Activated CD8-positive, alpha-beta memory T cell treated with anti-CD3 and anti-CD28 coated beads for 4 hours (primary cell): ENCODE measurements at places on chromosomes 5 and 9.

- DNase-seq, result no peak
Observed at GRCh38 chr5:111810112-111810511, 53.1 kb upstream of the NREP start.

GRCh38 chr9:34102796-34103195 is 23.7 kb downstream of the DCAF12 start:
- no peak for DNase-seq

GRCh38 chr9:104766025-104766424 is 2.1 kb downstream of the NIPSNAP3B start:
- DNase-seq, result no peak

DNA sequence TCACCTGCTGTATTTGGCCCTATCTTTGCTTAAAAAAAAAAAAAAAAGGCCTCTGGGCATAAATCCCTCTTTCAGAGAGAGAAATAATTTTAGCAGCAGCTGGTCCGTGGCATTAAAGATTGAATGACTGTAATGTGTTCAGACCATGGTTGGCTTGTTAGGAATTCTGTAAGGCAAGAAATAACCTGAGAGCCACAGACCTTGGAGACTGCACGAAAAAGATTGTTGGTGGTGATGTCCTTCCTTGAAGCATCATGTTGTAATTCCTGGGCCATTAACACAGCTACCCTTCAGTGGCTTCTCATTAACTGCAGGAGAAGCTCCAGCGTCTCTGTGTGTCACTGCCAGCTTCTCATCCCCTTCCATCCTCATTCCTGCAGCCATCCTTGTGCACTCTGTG is 79.0 kb downstream of the SGCD start:
- DNase-seq, result no peak

- no peak for DNase-seq
Observed at GRCh38 chr9:110995420-110996340, 42.6 kb downstream of the LPAR1 start.

DNA sequence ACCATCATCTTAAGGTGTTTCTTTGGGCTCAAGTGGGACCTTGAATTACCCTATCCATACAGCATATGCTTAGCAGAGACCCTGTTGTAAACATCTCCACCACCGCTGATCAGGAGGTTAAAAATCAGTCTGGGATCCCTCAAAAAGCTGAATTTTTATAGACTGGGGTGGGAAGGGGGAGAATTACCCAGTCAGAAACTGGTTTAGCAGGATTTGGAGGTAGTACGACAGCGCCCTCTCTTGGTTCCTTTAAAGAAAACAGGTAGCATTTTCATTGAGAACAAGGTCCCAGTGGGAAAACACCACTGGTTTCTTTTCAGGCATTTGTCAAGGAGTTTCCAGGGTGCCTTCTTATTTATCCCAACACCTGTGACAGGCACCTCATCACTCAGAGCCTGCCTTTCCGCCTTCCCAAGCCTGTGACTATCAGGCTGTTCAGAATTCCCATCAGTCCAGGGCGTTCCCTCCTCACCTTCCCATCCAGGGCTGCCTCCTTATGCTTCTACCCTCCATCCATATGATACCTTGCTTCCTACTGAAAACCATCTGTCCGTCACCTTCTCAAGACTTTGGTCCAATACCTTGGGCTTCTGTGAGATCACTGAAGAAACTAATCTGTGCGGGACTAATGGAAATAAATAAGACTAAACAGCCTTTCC is 203.8 kb upstream of the RAI14 start:
- no peak for DNase-seq

GRCh38 chr9:109181284-109181683 is 14.2 kb upstream of the FRRS1L start:
- no peak for DNase-seq

GRCh38 chr5:130652176-130652575 is 512.9 kb downstream of the HINT1 start:
- DNase-seq, result no peak

GRCh38 chr9:81849631-81850259 is 78.5 kb upstream of the SPATA31D4 start:
- no peak for DNase-seq

DNA sequence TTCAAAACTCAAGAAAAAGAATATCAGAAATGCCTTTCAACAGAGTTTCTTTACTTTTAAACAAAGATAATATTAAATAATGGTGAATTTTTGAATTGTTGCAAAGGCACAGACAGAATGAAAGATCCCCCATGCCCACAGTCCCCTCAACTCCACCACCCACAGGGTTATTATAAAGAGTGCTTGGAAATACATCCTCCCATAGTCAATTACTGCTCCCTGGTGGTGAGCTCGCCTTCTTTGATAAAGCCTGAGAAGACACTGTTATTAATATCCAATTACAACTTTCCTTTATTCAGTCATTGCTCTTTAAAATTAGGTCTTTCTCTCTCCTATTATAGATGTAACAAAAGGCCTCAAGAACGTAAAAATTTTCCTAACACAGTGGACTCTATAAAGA is 490.2 kb upstream of the RORB start:
- no peak for DNase-seq

GRCh38 chr9:87678650-87679355 is 47.1 kb upstream of the CTSL start:
- no peak for DNase-seq

DNA sequence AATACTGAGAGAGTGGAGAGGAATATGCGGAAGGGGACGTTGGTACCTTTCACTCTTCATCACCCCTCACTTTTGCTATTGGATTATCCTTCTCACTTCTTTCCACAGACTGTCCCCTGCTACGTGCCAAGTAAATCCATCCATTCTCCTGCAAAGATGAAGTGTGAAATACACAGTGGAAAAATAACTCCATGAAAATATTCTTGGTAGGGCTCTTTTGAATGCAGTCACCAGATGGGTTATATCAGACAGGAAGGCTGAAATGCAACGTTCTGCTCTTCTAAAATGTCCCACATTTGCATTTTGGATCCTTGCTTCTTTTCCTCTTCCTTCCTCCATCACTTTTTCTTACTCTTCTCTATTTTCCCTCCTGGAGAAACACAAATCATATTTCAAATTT is 510.3 kb upstream of the CLINT1 start:
- no peak for DNase-seq

DNA sequence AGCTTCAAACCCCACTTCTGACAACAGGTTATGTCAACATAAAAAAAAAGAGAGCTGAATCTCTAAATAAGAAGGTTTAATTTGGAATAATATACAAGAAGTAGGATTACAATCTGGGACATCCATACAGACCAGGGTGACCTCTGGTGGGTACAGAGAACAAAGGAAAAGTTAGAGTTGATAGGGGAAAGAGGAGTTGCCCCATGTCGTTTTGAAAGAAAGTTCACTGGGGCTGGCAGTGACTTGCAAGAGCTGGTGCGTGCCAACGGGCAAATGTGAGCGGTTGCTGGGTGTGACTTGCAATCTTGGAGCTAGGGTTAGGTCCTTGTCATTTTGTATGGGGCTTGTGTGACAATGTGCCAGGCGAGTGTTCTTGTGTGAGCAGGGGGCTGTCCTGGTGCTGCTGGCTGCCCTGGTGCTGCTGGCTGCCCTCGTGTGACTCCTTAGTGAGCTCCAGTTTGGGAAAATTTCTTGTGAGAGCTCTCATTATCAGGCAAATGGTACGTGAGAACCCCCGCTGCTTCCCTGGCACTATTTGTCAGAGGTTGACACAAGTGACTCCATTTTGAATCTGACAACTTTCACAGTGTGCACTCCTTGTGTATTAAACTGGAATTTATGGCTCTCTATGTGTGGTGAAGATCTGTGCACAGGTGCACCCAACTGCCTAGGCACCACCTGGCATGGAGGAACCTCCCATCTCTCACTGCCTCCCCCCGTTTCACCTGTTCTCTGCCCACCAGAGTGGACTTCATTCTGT is 69.8 kb downstream of the UBE2QL1 start:
- DNase-seq, result no peak

DNA sequence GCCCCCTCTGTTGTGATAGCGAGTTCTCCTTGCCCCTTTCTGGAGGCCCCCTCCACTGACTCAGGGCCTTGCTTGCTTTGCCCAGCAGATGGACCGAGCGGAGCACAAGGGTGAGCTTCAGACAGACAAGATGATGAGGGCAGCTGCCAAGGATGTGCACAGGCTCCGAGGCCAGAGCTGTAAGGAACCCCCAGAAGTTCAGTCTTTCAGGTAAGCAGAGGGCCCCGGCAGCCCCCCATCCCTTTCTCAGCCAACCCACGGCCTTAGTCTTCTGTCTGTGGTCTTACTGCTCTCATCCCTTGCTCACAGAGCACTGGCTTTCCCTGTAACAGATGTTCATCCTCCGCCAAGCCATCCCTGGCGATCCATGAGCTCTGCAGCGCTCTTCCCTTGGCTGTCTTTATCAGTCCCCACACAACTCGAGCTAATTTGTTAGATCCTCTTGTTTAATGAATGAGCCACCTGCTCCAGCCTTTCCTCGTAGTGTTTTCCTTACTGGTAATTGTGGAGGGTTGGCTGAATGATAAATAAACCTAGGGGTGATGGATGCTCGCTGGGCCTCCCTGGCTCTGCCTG is 18.4 kb upstream of the RARS1 start:
- DNase-seq, result no peak

GRCh38 chr9:119284118-119284517 is 85.1 kb downstream of the BRINP1 start:
- DNase-seq, result no peak

- DNase-seq, result no peak
Observed at GRCh38 chr9:73325983-73326382, 174.3 kb downstream of the ANXA1 start.

DNA sequence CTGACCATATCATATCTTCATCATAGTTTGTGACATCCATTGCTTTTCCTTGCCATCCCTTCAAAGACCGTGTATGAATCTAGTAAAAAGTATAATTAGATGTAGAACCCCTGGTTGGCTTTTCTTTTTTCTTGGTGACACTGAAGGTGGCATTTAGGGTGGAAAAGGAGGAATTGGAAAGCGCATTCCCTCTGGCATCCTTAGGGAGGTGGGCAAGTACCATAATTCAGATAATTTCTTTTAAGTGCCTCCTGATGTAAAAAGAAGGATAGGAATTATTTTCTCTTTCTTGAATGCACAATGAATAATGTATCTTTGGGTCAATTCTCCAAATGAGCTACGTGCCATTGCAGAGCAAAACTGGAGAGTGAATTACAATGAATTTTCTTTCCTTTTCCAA is 73.2 kb upstream of the SMARCA2 start:
- DNase-seq, result no peak

- no peak for DNase-seq
Observed at GRCh38 chr5:6829150-6829784, 116.0 kb downstream of the TENT4A start.

DNA sequence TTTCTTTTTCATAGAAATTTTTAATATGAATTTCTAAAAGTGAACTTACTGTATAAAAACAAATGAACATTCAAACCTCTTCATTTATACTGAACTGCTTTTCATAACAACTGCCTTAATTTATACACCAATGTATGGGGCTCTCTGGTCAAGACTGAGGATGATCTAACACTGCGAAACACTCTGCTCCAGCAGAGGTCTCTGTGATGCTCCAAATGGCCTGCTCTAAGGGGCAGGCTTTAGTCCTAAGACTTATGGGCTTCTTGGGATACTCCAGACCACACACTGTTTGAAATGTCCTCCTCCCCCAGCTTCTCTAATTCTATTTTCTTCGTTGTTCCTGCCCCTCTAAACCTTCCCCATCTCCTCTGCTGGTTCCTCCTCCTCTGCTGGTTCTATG is 58.5 kb downstream of the LIFR start:
- DNase-seq, result no peak

DNA sequence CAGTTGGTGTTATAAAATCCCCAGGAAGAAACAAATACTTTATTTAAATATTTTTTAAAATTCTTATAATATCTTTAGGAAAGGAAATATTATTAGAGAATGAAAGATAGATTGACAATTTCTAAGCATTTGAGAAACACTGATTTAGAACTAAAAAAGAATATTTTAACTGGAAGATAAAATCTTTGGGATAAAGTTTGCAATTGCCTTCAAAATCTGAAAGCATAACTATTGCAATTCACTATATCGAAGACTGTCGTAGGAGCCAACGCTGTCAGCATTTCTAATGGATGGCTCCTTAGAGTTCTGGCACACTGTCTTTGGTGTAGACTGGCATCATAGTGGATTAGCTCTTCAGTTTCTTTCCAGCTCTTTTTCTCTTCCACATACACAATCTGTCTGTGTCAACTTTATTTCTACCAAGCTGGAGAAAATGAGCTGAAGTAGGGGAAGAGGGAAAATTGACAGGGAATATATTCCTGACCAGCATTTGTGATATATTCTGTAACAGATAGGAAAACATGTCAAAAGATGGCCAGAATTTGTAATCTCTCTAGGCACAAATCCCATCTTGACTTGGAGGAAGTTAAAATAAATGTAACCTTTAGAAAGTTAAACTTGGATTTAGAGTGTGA is 1561.4 kb downstream of the MAT2B start:
- no peak for DNase-seq

- DNase-seq, result no peak
Observed at GRCh38 chr9:37954581-37954981, 50.7 kb upstream of the SLC25A51 start.

GRCh38 chr5:170368586-170368985 is 20.6 kb downstream of the KCNMB1 start:
- no peak for DNase-seq

DNA sequence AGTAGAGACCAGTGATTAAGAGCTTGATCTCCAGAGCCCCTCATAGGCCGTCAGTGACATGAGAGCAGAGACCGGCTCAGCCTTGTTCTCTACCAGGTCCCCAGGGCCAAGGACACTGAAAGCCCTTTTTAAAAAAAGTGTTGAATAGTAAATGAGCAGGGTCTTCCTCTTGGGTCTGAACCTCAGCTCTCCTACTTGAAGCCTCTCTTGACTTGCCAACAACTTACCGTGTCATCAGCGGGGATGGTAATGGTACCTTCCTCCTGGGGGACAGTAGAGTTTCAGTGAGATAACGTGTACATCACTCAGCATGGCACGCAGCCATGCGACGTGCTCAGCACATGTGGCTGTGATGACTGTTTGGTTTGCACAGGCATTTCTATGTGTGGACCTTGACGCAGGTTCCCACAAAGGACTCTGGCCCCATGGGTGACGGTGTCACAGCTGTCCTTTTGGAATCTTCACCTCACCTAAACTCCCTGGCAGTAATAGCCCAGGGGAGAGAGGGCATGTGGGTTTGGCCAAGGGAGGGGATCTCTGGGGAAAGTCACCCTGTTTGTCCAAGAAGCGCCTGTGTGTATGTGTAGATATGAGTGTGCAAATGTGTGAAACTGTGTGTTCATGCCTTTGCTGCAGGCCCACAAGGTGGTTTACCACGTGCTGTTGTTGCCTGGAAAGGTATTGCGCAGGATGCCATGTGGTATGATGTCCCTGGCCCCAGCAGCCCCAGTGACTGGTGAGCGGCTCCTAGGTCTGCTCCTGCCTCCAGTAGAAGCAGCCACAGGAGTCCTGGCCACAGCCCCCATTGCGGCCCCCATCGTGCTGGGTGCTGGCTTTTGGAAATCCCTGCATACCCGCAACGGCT is 18.7 kb downstream of the ERGIC1 start:
- no peak for DNase-seq

GRCh38 chr9:131279863-131280570 is 3.7 kb upstream of the FAM78A start:
- no peak for DNase-seq
